Activated gamma-delta T cell treated with anti-CD3 and anti-CD28 coated beads, Interleukin-2, amount 50 U/mL, for 16 hours (primary cell): ENCODE measurements at places on chromosomes 12 and 14.

DNA sequence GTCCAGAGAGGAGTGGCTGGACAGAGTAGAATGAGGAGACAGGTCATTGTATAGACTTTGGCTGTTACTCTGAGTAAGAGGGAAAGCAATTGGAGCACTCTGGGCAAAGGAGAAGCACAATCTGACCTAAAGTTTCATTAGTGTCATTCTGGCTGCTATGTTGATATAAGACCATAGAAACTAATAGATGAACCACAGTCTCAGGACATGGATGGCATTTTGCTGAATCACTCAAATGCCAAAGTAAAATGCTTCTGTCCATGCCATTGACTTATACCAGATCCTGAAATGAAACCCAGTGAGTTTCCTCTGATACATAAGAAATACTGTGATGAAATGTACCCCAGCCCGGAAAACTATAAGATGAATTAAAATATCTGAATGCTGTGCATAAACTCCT is 65.8 kb upstream of the COCH start:
- DNase-seq, result no peak

DNA sequence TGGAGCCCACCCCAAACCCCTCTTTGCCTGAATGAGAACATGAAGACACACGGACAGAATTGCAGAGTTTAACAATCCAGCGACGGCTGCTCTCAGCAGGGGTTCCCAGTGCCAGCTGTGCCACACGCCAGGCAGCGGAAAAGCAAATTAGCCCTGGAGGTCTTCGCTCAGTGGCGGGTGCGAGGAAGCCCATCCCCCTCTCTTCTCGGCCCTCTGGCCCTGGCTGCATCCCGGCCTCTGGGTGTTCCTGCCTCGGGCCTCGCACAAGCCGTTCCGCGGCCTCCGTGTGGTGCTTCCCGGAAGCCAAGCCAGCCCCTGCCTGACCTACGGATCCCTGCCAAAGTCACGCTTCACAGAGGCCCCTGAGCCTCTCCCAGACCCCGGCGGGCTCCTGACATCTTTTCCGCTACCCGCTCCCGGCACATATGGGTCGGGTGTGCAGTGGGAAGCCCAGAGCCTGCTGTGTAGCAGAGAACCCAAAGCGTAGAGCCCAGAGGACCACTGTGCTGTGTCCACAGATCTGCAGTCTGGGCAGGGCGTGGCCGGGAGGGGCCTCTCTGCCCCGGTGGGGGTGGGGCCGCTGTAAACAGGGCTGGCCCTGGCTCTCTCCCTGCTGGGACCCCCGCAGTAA is 70.7 kb upstream of the GALNT9 start:
- DNase-seq, result no peak

- DNase-seq, result no peak
These were observed 5.7 kb downstream of the CRADD start for GRCh38 chr12:93682846-93683261.

GRCh38 chr14:53640695-53641094 is 315.9 kb downstream of the BMP4 start:
- DNase-seq, result no peak

DNA sequence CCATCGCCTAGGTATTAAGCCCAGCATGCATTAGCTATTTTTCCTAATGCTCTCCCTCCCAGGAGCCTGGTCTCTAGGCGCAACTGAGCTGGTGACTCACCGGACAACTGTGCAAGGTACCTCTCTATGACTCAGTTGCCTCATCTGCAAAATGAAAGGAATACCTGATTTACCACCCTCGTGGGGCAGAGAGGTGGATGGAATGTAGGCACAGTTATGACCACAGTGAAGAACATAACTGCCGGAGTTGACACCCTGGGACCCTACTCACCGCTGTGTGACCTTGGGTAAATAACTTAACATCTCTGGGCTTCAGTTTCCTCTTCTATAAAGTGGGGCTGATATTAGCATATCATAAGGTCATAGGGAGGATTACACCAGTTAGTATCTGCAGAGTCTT is 22.6 kb downstream of the BCL11B start:
- DNase-seq, result no peak

- no peak for DNase-seq
These were observed 8.7 kb upstream of the FGD4 start for GRCh38 chr12:32390572-32391219.

- DNase-seq, result no peak
These were observed 1.5 kb downstream of the LHX5 start for GRCh38 chr12:113469949-113470743.

GRCh38 chr12:119157978-119158377 is 20.8 kb upstream of the HSPB8 start:
- no peak for DNase-seq

DNA sequence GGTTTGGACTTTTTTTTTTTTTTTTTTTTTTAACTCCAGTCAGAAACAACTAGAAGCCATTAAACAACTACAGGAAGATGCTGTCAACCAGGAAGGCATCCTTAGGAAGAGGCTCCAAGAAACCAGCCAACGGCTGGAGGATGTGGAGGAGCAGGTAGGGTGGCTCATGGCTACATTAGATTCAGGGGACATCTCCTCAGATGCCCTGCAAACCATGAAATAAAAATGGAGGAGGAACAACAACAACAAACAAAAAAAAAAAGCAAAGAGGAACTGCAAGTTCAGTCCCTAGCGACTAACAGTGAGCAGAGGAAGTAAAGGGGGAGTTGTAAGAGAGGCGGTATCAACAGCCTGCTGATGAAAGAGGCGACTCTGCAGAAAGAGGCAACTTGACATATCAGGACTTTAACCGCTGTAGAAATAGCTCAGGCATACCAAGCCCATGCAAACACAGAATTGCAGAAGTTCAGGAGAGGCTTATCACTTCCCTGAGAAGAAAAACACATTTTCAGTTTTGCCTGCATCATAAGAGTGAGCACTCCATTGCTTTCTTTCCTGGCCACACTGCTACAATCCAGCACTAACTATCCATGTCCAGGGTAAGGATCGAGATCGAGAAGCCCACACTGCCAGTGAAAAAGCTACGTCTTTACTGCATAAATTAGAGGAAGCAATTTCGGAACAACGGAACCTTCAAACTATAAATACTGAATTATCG is 103.5 kb upstream of the BCAT1 start:
- peak; percentile 24 for DNase-seq

DNA sequence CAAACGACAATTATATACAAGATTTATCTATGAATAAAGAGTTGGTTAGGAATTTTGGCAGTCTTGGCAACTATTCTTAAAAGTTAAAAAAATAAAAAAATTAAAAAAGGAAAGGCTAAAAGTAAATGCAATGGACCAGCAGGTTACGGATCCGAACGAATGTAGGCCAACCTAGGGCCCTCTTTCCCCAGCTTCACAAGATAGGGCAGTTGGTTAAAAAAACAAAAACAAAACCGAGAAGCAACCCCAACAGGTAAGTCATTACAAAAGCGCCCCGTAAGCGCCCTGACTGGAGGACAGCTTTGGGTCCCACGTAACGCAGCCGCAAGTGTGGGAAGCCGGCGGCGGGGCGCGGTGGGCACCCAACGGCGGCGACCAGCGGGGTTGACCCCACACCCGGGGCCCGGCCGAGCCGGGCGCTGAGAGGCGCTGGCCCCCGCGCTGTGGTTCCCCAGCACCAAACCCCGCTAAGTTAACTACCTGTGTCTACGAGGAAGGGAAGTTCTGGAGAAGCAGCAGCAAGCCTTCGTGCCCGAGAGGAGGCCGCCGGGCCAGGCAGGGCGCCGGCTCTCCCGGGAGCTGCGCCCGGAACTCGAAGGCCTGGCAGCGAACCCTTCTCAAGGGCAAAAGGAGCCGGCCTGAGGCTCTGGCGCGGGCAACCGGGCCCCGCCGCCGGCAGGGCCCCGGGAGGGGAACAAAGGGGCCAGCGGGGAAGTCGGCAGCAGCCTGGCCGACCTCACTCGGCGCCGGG is 882 bp downstream of the HECTD1 start:
- peak; percentile 26 for DNase-seq
